ENCODE measurements at places on chromosomes 12 and 14. TPM values are rescaled to one million over a fixed set of nuclear protein-coding genes. Genes with fewer than 3 reads are reported as not detected.

DNA sequence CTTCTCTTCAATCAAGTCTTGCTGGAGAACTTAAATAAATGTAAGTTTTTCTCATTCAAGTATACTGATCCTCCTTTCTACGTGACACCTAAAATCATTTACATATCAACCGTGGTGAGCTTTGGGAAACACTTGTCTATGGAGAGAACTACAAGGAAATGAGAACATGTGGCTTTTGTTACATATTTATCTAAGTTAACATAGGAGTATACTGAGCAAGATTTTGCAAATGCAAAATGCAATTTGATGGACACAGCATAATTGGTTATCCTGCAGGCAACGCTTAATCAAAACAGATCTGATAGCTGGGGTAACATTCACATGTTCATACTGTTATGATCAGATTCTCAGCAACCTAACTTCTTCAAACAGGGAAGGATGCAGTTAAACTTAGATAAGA lies 376.3 kb downstream of the TMEM132D start:
- DNase-seq = no peak

GRCh38 chr12:114189266-114189665 lies 216.7 kb downstream of the TBX5 start:
- no peak for DNase-seq

DNA sequence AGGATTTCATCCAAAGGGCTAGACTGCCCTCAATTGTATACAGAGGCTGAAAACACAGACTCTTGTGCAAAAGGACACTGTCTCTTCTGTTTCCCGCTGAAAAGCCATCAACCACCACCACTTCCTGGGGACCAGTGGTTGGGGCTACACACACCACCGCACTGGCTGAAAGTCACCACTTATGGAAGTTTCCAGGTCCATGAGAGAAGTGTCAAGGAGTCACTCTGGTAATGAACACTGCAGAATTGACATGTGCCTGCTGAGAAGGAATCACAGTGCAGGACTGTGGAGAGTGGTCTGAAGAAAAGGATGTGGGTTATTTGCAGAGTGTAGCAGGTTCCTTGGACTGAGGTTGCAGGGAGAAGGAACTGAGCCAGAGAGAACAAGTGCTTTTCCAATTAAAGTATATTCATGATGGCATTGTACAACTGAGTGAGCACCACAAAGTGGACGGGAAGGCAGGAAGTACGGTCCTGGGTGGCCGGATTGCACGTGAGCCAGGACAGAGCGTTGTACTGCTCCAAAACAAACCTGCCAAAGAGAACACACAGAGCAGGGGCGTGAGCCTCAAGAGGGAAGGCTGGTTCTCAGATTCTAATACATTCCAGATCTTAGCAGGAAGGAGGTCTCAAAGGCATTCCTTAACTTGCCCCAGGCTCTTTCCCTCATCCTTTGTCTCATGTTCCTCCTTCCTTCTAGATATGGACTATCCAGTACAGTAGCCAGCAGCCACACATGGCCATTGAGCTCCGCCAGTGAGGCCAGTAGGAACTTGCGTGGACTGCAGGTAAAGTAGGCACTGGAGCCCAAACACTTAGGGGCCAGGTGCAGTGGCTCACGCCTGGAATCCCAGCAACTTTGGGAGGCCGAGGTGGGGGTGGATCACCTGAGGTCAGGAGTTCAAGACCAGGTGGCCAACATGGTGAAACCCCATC lies 316.4 kb downstream of the MED13L start:
- DNase-seq = no peak

- no peak for DNase-seq
Measured at GRCh38 chr12:23088594-23088993, 463.6 kb downstream of the ETNK1 start.

- no peak for DNase-seq
Measured at GRCh38 chr12:7352661-7353060, 48.8 kb downstream of the ACSM4 start.

DNA sequence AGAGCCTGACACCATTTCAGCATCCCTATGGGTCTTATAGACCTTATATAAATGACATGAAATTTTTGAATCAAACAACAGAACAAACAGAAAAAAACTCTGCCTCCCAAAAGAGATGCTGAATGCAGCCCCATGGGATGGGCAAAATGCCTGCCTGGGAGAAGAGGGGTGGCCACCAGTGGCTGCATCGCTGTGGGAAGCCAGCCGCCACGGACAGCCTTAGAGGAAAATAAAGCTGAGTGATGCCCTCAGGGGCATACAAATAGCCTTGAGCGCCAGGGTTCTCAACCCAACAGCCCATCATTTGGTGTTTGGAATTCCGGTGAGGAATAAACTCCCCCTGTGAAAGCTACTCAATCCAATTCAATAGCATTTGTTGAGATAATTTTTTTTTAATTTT lies 22.9 kb downstream of the SYNE3 start:
- no peak for DNase-seq

GRCh38 chr14:63444588-63444987 lies 98.6 kb downstream of the PPP2R5E start:
- DNase-seq = no peak

GRCh38 chr12:124463341-124463921 lies 104.0 kb downstream of the NCOR2 start:
- peak; percentile 35 for DNase-seq

DNA sequence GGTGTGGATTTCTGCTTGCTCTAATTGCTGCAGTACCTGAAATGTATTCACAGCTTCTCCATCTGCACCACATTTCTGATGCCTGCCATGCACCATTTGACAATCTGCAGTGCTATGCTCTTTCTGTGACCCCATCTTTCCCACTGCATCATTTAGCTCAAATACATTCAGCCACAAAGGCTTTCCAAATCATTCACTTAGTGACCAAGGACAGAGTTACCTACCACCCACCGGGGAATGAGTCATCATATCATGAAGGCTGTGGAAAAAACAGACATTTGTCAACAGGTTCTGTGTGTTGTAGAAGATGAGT lies 465.5 kb upstream of the ATP2B1 start:
- no peak for DNase-seq

- DNase-seq = peak; percentile 62
Measured at GRCh38 chr14:65961004-65961403, 525.2 kb upstream of the CCDC196 start.

- DNase-seq = no peak
Measured at GRCh38 chr14:96192975-96193805, 11.4 kb upstream of the BDKRB2 start.

- DNase-seq = no peak
Measured at GRCh38 chr12:106863189-106863588, 88.7 kb downstream of the RIC8B start.

DNA sequence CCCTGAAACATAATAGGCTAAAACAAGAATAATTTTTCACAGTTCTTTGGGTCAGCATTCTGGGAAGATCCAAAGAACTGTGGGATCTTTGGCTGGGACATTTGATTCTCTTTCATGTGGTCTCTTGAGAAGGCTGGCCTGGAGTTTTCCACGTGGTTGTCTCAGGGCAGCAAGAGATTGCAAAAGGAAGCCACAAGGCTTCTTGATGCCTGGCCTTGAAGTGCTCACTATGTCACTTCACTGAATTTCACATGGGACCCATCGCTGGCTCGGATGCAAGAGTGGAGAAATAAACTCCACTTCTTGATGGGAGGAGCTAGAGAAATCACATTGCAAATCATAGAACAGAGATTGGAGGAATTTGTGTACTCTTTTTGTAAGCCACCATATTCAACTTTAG lies 343.4 kb downstream of the MED13L start:
- DNase-seq = peak; percentile 62

GRCh38 chr14:29982993-29983392 lies 55.3 kb upstream of the PRKD1 start:
- DNase-seq = no peak

- peak; percentile 79 for DNase-seq
Measured at GRCh38 chr12:123519141-123520001, 14.1 kb downstream of the RILPL1 start.

- peak; percentile 50 for DNase-seq
Measured at GRCh38 chr12:32895688-32896431, 717 bp downstream of the PKP2 start.

- DNase-seq = peak; percentile 52
Measured at GRCh38 chr12:54082397-54082892, 28.8 kb downstream of the HOXC4 start.

- no peak for DNase-seq
Measured at GRCh38 chr14:23829736-23830471, 123.7 kb upstream of the DHRS4 start.

GRCh38 chr12:104792570-104792969 lies 165.5 kb downstream of the SLC41A2 start:
- no peak for DNase-seq

DNA sequence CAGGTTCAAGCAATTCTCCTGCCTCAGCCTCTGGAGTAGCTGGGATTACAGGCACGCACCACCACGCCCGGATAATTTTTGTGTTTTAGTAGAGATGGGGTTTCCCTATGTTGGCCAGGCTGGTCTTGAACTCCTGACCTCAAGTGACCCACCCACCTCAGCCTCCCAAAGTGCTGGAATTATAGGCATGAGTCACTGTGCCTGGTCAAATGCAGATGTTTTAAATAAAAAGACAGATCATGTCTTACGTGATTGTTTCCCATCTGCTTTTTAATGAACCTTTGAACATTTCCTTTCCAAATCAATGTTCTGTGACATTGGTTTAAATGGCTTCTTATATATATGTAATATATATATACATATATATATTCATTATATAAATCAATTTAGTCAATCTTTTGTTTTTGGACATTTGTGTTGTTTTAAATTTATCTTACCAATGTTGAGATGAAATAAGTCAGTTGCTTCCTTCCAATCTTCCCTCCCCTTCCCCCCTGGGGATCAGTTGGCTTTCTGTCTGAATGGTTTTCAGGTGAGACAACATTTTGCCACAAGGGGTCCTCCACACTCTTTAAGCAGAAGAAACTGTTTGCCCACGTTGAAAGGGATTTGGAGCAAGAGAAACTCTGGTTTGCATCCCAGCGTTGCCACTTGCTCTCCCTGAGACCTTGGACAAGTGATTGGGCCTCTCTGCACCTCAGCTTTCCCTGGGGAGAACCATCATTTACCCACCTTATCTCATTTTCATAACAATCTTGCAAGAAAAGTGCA lies 47.6 kb upstream of the RBM19 start:
- DNase-seq = no peak

- no peak for DNase-seq
Measured at GRCh38 chr12:107326237-107326636, 232.9 kb upstream of the CRY1 start.

DNA sequence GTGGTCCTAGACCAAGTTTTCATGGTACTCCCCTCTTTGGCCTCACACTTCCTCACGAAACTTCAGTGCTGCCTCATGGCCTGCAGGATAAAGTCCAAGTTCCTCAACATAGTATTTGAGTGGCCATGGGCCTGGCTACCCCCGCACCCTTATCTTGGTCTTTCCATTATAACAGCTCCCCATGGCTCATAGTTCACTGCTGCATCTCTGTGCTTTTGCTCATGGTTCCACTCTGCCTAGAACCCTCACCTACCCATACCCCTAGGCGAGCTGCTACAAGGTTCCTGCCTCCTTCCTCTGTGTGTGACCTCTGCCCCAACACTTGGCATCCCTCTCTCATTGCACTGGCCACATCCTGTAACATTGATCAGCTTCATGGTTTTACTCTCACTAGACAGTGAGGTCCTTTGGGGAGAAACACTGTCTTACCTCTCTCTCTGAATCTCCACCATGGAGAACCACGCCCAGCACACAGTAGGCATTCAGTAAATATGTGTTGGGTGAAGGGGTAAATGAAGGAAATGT lies 158.9 kb downstream of the GPR65 start:
- no peak for DNase-seq

GRCh38 chr12:118783703-118784102 lies 197.6 kb upstream of the SRRM4 start:
- DNase-seq = no peak

DNA sequence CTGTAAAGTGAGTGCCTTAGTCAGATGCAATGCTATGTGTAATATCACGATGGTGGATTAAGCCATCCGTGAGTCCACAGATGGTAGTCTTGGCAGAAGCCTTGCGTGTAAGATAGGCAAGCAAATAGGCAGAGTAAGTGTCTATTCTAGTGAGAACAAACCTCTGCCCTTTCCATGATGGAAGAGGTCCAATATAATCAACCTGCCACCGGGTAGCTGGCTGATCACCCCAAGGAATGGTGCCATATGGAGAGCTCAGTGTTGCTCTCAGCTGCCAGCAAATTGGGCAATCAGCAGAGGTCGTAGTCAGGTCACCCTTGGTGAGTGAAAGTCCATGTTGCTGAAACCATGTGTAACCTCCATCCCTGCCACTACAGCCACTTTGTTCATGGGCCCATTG lies 371.2 kb upstream of the LRFN5 start:
- no peak for DNase-seq

- DNase-seq = no peak
Measured at GRCh38 chr14:95040708-95041476, 116.4 kb downstream of the DICER1 start.

- no peak for DNase-seq
Measured at GRCh38 chr14:36339816-36340215, 19.4 kb upstream of the MBIP start.

DNA sequence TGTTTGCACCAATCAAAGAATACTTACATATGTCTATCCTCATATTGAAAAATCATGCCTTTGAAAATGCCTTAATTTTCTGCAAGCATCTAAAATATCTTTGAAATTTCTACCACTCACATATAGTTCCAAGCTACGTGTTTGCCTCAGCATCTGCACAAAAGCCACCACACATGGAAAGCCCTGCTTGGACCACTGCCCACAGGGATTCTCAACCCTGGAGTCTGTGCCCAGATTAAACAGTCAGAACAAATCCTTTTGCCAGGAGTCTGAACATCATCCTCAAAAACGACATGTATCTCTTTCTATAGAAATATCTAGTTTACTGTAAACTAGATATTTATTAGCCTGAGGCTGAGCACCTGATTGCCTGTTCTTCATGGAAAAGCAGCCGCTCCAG lies 32.6 kb downstream of the ARMH4 start:
- no peak for DNase-seq

Gene A2M
- 478 TPM for total RNA-seq

Gene DHRS2
- total RNA-seq = not detected

Gene TMEM229B
- total RNA-seq = 2.3 TPM

Gene RD3L
- total RNA-seq = 26.4 TPM

Gene AGAP2
- total RNA-seq = 6.6 TPM

Gene CCDC184
- total RNA-seq = 0.97 TPM

Gene AKAP6
- 180 TPM for total RNA-seq

Gene SINHCAF
- 7.5 TPM for total RNA-seq

Gene ADGRD1
- 86.1 TPM for total RNA-seq

Gene CFAP54
- 0.13 TPM for total RNA-seq

Gene C12orf54
- not detected for total RNA-seq

Gene SLC10A1
- total RNA-seq = not detected

Gene CLEC4C
- not detected for total RNA-seq

Gene CMA1
- total RNA-seq = 1.9 TPM

Gene RNASE3
- not detected for total RNA-seq

Gene TAS2R7
- not detected for total RNA-seq

Gene BIN2
- 1.5 TPM for total RNA-seq

Gene TAC3
- total RNA-seq = not detected

Gene GPRC5A
- total RNA-seq = 2.0 TPM

Gene ADCY4
- total RNA-seq = 20.6 TPM

Gene IGFBP6
- 50.2 TPM for total RNA-seq

Gene RAD9B
- 0.67 TPM for total RNA-seq

Measured in Right ventricle myocardium superior (tissue), 1 donor.